ENCODE measurements at places on chromosomes 3 and 15.

DNA sequence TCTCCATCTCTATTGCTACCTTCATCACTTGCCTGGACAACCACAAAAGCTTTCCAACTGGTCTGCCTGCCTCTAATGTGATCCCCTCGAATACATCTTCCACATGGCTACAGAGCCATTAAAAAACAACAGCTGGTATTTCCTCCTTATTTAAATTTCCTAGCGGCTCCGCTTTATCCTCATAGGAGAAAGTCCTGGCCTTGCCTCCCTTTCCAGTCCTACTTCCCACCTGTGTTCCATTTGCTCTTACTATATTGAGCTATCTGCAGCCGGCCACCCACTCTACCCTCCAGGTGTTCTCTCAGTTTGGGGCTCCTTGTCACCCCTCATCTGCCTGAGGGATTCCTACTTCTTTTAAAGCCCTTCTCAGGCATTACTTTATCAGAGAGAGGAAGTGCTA lies 49.7 kb upstream of the TSPAN3 start:
- DNase-seq = no peak

- no peak for DNase-seq
Measured at GRCh38 chr3:175212896-175213295, 353.8 kb downstream of the NAALADL2 start.

DNA sequence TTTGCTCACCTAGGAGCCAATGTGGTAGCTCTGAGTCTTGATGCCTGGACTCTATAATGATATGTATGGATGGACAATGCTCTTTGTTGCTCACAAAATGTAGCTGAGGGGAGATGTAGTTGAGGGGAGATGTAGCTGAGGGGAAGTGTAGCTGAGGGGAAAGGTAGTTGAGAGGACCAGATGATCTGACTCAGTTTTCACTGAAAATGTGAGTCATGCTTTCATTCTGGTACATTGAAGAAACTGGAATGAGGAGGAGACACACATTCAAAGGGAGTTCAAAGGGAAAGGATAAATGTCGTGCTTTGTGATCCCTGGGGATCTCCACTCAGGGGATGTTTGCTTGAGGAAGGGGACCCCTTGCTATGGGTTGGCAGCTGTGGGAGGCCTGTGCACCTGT lies 302.9 kb upstream of the TRIM42 start:
- DNase-seq = no peak

DNA sequence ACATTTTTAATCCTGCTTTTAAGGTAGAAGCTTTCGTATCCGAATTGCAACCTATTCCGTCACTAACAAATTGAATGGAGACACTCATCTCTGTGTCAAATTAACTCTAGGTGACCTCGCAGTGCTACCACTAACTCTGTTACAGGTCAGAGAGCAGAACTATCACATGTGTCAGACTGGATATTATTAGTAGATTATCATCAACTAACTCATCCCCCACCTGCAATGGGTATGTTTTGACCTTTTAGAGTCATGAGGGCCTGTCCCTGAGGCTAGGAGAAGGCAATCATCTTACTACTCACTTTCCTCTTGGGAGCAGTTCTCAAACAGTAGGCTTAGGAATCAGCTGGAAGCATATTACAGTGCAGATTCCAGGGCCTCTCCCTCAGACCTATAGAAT lies 2.0 kb downstream of the GLDN start:
- no peak for DNase-seq

DNA sequence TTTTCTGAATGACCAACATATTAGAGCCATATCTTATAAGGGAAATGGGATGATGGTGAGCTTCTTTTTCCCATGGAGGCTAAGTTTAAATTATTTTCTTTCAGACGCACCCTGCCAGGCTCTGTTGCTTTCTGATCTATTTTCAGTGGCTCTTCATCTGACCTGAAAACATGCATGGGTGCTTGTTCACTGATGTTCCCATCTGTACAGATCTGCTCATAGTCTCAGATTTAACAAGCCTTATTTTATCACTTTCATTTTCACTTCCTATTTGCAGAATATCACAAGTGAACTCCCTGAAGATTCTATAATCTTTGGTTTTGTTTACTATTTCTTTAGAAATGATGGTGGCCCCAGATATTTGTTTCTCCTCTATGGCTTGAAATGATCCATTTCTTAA lies 31.1 kb upstream of the SUCLG2 start:
- no peak for DNase-seq

GRCh38 chr3:101266566-101266965 lies 53.8 kb downstream of the IMPG2 start:
- DNase-seq = no peak

DNA sequence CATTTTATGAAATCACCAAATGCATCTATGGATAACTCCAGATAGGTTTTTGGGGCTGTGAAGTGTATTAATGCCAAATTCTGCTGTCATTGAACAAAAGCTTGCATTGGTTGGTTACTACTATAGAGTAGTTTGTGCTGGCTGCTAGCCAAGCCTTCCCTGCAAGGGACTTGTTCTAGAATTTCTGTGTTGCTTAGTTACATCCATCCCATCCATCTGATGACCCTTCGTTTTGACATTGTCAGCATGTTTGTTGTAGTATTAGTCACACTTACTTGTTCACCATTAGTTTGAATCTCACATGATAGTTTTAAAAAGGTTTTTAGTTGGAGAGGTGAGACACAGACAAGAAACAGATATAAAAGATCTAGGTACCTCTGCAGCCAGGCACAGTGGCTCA lies 7.0 kb upstream of the NIPA2 start:
- DNase-seq = no peak

DNA sequence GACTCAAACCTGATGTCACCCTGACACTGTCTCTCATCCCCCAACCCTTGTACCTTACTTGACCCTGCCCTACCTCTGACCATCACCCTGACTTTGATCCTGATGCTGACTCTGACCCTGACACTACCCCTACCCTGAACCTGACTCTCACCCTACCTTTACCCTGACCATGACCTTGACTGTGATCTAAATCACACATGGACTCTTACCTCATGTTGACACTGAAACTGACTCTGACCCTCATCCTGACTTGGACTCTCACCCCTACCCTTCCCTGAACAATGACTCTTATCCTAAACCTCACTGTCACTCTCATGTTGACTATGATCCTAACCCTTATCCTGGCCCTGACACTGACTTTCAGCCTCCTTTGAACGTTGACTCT lies 21.7 kb upstream of the SLC25A26 start:
- DNase-seq = no peak

- DNase-seq = no peak
Measured at GRCh38 chr3:43902415-43902814, 211.7 kb downstream of the ABHD5 start.

All from heart right ventricle (tissue), 16 donors.